ENCODE measurements at places on chromosomes 7 and 10.

GRCh38 chr10:118903251-118903650 is 126.3 kb upstream of the NANOS1 start:
- no peak for DNase-seq

DNA sequence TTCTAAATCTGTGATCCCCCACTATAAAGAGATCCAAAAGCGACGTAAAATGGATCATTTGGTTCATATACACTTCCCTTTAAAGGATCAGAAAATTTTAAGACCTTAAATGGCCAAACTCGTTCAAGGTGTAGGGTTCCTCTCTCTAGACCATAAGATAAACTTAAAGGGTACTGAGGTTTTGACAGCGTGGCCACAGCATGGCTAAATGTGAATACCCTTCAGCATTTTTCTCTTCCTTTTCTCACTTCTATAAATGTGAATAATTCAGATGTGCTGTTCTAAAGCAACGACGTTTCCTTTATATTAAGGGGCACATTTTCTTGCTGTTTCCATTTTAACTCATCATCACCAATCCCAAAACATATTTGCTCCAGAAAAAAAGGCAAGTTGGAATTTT is 5.2 kb downstream of the ZCWPW1 start:
- DNase-seq, result no peak

GRCh38 chr7:139071680-139072079 is 35.8 kb upstream of the ZC3HAV1L start:
- DNase-seq, result peak; percentile 24

DNA sequence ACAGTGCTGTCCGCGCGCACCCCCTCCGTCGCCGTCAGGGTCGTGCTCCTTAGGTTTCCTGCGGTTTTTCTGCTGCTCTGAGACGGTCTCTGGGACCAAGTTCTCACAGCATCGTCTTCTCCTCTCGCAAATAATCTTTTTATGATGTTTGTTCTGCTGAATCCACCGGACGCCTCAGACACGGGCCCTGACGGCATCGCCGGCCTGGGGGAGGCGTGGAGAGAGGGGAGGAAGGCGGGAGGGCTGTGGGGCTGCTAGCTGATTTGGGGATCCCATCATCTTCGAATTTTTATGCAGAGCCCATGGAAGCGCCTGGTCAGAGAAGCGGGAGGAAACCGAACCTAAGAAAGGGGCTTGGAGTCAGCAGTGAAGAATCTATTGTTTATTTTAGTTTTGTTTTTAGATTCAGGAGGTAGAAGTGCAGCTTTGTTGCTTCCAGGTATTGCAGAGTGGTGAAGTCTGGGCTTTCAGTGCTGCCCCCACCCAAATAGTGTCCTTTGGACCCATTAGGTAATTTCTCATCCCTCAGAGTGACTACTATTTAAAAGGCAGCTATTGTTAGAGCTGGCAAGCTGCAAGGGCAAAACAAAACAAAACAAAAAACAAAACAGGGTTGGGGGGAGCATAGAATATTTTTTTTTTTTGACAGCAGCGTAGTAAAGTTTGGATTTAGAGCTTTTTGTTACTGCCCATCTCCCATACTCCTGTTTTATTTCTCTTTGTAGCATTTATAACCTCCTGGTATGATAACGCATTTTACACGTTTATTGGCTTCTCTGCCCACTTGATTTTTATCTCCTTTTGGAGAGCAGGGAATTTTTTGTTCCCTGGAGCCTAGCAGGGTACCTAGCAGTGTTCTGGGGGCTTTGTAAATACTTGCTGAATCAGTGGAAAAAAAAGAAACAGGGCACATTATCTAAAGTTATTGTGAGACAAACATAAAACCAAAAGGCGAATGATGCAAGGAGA is 92.6 kb downstream of the SPAG6 start:
- DNase-seq, result no peak

DNA sequence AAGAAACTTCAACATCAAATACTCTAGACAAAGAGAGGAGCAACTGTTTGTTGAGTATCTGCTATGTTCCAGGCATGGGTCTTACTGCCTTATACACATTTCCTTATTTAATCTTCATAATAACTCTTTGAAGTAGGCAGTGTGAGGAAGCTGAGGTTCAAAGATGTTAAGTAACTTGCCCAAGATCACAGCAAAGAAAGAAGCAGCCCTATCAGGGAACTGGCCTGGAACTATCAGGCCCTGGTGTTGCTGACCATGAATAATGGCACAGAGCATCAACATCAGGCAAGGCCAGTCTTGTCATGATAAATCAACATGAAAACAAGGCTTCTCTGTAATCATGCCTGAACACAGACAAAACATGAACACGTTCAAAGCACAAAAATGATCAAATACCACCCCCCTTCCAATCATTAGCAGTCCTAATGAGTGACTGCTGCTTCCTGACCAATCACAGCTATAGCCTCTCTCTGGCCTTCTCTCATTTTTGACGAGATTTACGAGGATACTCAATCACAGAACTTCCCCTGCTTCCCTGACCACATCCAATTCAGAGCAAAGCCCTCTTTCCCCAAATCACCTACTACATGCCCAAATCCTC is 2.3 kb downstream of the GSDME start:
- no peak for DNase-seq

GRCh38 chr10:4704034-4704545 is 121.9 kb upstream of the AKR1E2 start:
- no peak for DNase-seq

GRCh38 chr10:96745950-96746349 is 25.6 kb upstream of the PIK3AP1 start:
- no peak for DNase-seq

- DNase-seq, result no peak
Observed at GRCh38 chr10:82266438-82266837, 391.4 kb downstream of the NRG3 start.

- DNase-seq, result no peak
Observed at GRCh38 chr10:87670586-87670985, 10.9 kb downstream of the PAPSS2 start.

GRCh38 chr7:27967639-27968038 is 213.0 kb downstream of the JAZF1 start:
- DNase-seq, result no peak

DNA sequence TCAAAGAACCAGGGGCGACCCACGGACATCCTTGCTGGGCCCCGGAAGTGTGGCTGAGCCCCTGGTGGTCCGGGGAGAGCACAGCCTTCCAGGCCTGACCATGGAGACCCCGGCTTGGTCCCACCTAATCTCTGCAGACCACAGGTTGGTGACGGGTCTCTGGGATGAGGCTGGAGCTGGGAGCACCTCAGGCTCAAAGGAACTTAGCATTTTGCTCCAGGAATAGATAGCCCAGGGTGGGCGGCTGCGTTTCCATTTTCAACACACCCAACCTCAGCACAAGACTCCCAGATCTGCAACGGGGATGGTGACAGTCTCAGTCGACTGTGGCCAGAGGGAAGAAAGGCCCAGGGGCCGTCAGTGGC is 58.5 kb downstream of the FOXL3 start:
- no peak for DNase-seq

DNA sequence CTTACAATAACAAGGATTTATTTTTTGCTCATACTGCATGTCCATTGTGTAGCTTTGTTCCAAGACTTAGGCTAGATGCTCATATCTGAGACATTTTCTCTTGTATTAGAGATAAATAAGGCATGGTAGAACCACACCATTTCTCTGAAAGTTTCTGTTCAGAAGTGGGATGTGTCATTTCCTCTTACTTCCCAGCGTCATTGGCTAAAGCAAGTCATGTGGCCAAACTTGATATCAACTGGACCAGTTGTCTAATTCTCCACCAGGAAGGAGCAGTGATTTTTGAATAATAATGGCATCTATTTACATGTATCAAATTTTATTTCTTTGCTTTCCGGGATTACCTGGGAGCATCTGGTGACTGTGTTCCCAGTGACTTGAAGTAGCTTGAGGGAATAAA is 38.3 kb downstream of the AHCYL2 start:
- no peak for DNase-seq

GRCh38 chr10:48511875-48512231 is 93.0 kb downstream of the ARHGAP22 start:
- DNase-seq, result no peak

DNA sequence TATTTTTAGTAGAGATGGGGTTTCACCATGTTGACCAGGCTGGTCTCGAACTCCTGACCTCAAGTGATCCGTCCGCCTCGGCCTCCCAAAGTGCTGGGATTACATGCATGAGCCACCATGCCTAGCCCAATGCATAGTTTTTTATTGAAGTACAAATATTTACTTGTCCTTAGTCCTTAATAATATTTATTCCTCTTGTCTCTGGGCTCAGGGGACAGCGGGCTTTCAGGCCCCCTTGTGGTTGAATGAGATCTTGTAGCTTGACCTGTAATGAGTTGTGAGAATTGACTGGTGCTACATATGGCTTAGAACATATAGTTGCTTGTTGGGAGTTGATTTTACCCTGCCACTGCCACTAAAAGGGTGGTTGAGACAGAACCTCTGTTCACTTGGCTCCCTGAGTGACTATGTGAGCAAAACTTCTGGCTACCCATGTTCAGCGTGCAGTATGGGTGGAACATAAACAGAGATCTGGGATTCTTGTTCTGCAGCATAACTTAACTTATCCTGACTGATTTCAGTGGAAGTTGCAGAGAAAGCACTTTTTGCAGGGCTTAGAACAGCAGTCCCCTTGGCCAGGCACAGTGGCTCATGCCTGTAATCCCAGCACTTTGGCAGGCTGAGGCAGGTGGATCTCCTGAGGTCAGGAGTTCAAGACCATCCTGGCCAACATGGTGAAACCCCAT is 14.9 kb downstream of the CCL26 start:
- DNase-seq, result no peak

DNA sequence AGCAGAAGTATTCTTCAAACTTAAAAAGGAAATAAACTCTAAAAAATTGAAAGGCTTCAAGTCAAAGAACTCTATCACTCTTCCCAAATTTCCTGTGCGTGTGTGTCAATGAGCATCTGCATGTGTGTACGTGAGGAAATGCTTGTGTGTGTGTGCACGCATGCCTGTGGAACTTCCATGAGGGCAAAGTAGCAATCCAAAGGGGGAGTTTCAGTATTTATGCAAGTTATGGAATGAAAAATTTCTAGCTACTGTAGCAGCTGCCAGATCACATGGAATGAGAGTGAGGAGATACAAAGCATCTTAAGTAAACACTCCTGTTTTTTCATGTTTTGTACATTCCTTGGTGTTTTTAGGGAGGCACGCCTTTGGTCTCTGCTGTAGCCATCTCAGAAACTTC is 152.6 kb downstream of the RAPGEF5 start:
- no peak for DNase-seq

- DNase-seq, result no peak
Observed at GRCh38 chr10:114902151-114902550, 35.8 kb upstream of the TRUB1 start.

GRCh38 chr7:43302211-43302711 is 189.8 kb downstream of the HECW1 start:
- no peak for DNase-seq

- no peak for DNase-seq
Observed at GRCh38 chr7:84913731-84914130, 273.1 kb downstream of the SEMA3D start.

- DNase-seq, result peak; percentile 28
Observed at GRCh38 chr10:70405037-70405824, 1.3 kb downstream of the EIF4EBP2 start.

- DNase-seq, result no peak
Observed at GRCh38 chr7:45921699-45922519, 837 bp upstream of the IGFBP3 start.

GRCh38 chr7:18166002-18166401 is 138.4 kb upstream of the PRPS1L1 start:
- no peak for DNase-seq

- no peak for DNase-seq
Observed at GRCh38 chr10:93462371-93462770, 19.8 kb downstream of the MYOF start.

- no peak for DNase-seq
Observed at GRCh38 chr10:99276848-99277486, 41.3 kb upstream of the HPSE2 start.

- DNase-seq, result no peak
Observed at GRCh38 chr10:117112220-117112619, 25.9 kb downstream of the VAX1 start.

- no peak for DNase-seq
Observed at GRCh38 chr7:138974675-138975292, 6.4 kb downstream of the KIAA1549 start.

DNA sequence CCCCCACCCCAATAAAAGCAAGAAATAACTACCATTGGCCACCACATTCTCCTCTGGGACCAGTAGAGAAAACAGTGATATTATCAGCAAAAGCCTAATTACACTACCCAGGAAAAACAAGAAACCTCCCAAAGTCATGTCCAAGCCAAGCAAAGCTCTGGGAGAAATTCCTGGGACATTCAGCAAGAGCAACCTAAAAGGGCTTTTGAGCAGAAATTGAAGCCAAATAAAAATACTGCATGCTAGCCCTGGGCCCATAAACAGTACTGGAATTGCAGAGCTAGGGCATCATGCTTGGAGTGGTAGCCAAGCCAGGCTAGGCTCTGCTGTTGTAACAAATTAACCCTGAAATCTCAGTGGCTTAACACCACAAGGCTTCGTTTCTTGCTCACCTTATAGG is 347.9 kb downstream of the LRMDA start:
- DNase-seq, result no peak

- DNase-seq, result no peak
Observed at GRCh38 chr7:4820405-4820966, 41.3 kb downstream of the PAPOLB start.

- no peak for DNase-seq
Observed at GRCh38 chr7:101378751-101379174, 16.1 kb downstream of the COL26A1 start.

- DNase-seq, result no peak
Observed at GRCh38 chr7:132154695-132155471, 421.4 kb downstream of the PLXNA4 start.

GRCh38 chr7:120138497-120138896 is 134.5 kb upstream of the KCND2 start:
- DNase-seq, result no peak

DNA sequence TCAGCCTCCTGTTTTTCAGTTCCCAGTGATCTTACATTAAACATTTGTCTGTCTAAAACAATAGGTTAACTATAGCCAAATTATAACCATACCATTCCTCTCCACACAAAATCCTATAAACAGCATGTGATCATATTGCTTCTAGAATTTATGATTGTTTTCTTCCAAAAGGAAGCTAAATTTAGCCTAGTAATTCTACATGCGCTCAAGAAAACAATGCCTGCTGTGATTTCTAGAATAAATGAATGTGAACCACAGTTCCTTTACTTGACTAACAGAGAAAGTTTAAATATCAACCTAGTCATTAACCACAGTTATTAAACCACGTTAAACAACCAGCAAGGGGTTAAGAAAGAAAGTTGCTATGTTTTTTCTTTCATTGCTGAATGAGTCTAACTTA is 26.4 kb downstream of the MET start:
- no peak for DNase-seq

- no peak for DNase-seq
Observed at GRCh38 chr10:9670911-9671310, 1346.8 kb upstream of the CELF2 start.

GRCh38 chr10:112412696-112413095 is 34.0 kb downstream of the ZDHHC6 start:
- no peak for DNase-seq

DNA sequence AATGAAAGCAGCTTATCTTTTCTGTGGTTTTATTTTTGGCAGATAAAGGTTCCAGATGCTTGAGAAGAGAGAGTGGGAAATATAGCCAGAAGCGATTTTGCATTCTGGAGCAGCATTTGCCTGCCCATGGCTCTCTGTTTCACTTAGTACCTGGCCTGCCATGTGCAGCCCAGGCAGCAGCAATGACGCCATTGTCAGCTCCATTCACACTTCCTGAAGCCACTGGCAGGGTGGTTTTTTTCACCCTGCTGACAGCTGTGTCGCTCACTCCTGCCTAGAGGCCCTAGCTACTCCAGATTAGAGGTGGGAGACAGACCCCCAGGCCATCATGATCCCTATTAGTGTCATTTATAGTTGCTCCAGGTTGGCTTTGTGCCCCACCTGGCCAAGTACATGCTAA is 30.1 kb upstream of the NEUROD6 start:
- DNase-seq, result no peak

Data from CD8-positive, alpha-beta memory T cell (primary cell).